ENCODE measurements at places on chromosomes 11 and 22.

- DNase-seq: peak; percentile 95
These were observed 82.7 kb upstream of the CTSC start for GRCh38 chr11:88420165-88420791.

DNA sequence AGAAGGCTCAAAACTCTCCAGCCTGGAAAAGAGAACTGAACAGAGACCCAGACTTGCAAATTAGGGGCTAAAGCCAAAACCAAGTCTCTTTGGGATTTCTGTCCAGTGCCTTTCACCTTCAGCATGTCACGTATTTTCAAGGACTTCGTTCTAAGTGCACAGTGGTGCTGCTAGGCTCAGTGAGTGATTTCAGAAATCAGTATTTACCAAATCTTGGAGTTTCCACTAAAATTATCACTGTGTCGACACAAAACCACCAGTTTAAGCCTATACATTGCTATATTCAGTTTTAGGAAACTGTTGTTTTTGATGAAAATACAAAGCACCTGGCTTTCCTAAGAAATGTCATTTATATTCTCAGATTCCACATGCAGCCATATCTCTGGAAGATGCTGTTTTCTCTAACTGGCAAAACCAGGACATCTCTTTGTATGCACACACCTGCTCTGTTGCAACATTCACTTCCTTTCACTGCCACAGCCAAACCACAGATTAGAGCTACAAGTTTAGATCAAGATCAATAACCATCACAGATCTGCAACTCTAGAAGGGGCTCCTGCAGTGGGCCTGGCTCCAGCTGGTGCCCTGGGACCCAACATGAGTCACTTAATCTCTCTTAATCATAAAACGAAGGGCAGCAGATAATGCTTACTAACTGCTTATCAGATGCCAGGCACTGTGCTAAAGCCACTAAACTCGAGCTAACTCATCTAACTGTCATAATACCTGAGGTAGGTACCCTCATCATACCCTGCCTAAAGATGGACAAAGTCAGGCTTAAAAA lies 22.3 kb downstream of the SMCO4 start:
- no peak for DNase-seq

DNA sequence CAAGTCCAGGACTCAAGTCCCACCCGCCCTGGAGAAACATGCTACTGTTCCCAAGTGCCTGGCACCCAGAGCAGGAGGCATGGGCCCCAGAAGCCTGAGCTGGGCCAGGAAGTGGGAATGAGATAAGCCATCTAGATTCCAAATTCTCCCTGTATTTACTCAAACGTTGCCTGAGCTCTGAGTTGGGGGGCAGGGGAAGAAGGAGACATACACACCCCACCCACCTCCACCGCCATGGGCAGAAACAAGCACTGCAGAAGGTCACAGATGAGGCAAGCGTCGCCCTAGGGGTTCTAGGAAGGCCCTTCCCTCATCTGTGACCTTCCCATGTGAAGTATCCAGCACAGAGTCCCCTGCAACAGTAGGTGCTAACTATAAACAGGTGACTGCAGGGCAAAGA lies 54.0 kb downstream of the PLEKHA7 start:
- DNase-seq: no peak

GRCh38 chr22:24805790-24806662 lies at the start of gene SGSM1:
Gene SGSM1, plus strand, starts transcription at chr22:24806211. Its CDS starts 115 bp downstream, at chr22:24806326.
- DNase-seq: peak; percentile 48

DNA sequence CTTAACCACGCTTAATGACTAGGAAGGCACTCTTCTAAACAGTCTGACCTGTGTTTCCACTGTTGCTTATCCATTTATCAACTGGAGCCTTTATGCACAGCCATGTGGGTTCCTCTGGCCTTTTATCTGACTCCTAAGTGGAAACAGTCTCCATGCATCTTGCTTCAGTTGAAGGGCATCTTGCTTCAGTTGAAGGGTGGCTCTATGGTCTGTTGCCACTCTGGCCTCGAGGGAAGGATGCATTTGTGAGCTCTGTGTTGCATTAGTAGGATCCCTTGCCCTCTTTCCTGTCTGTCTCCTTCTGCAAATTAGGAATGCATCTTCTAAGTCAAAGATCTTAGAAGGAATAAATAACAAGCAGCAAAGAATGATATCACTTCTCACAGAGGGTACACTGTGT lies 25.8 kb upstream of the C11orf96 start:
- no peak for DNase-seq

GRCh38 chr11:1051356-1052132 lies 15.0 kb upstream of the MUC6 start:
- DNase-seq: no peak

DNA sequence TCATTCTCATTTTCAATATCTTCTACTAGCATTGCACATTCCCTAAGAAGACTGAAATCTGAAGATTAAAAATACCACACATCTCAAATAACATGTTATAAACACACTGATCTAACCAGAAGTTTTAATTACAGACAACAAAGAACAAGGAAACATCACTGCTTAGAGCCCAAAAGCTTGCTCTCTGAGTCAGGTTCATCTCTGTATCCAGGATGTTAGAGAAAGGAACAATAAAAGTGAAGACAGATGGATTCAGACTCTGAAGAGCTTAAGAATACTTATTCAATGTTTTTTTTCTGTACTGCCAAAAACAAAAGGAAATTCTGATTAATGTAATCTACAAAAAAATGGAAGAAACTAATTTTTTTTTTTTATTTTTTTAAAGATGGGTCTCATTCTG lies 16.5 kb downstream of the RDX start:
- DNase-seq: no peak

DNA sequence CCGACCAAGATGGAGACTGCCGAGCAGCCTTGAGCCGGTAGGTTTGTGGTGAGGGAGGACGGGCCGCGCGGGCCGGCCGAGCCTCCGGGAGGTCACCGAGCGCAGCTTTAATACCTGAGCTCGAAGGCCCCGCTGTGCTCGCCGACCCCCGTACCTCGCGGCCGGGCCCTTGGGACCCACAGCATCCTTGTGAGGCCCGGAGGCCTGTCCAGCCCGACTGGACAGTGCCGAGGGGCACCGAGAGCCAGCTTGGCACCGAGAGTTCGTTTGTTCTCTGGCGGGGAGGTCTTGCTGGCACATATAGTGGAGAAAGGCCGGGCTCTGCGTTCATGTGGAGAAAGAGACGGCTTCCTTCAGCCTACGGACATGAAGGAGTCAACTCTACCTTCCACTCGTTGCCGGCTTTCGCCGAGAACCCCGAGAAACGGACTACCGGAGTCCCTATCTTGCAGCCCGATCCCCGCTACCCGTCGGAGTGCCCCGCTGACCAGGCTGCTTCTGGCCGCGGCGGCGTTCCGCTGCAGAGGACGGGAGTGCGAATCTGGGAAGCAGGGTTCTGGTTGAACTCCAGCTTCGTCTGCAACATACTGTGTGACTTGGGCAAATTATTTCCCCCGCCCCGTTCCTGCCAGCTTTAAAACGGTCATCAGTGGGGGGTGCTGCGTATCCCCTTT lies 349 bp downstream of the TSSC4 start:
- peak; percentile 35 for DNase-seq

- no peak for DNase-seq
These were observed 3.8 kb upstream of the TBRG1 start for GRCh38 chr11:124618863-124619262.
